ENCODE measurements at places on chromosomes 3 and 15. TPM values are rescaled to one million over a fixed set of nuclear protein-coding genes. Genes with fewer than 3 reads are reported as not detected.

BCHE gene
- 0.33 TPM for total RNA-seq

PRR20G gene
- total RNA-seq = not detected

STRC gene
- total RNA-seq = 0.64 TPM

ALG1L2 gene
- not detected for total RNA-seq

TMEM45A gene
- total RNA-seq = 20.9 TPM

GRCh38 chr3:141307351-141308059 lies 60.8 kb upstream of the ZBTB38 start:
- no peaks in the 10 kb centered on the region for H3K4me1 ChIP-seq
- H3K27ac ChIP-seq = no peak overlapping the region

- H3K4me1 ChIP-seq = no peaks in the 10 kb centered on the region
- no peaks in the 10 kb centered on the region for H3K36me3 ChIP-seq
- DNase-seq = no peak
- H3K27ac ChIP-seq = no peak overlapping the region
- H3K27me3 ChIP-seq = no peaks in the 10 kb centered on the region
Observed at GRCh38 chr3:44419116-44419922, 58.2 kb downstream of the ZNF445 start.

DNA sequence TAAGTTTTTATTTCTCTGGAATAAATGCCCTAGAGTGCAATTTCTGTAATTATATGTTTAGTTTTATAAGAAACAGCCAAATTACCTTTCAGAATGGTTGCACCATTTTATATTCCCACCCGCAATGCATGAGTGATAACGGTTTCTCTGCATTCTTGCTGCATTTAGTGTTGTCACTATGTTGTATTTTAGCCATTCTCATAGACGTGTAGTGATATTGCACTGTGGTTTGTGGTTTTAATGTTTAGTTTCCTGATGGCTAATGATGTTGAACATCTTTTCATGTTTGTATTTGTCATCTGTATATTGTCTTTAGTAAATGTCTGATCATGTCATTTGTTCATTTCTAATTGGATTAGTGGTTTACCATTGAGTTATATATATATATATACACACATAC lies 73.0 kb upstream of the GOLIM4 start:
- H3K27ac ChIP-seq = no peak overlapping the region
- no peak overlapping the region for H3K4me3 ChIP-seq

- no peaks in the 10 kb centered on the region for H3K27me3 ChIP-seq
- no peak for DNase-seq
- H3K4me1 ChIP-seq = no peaks in the 10 kb centered on the region
- H3K27ac ChIP-seq = no peak overlapping the region
- H3K4me3 ChIP-seq = no peak overlapping the region
Observed at GRCh38 chr3:35562141-35562540, 77.2 kb upstream of the ARPP21 start.

GRCh38 chr3:123884203-123884831 lies at the start of gene MYLK:
TSS of gene MYLK (minus strand) at chr3:123884332. CDS start at chr3:123793841, 90,491 bp downstream.
- H3K4me3 ChIP-seq = peak within 1 kb of the TSS; percentile 73
- no peaks in the 10 kb centered on the region for H3K4me1 ChIP-seq
- H3K27ac ChIP-seq = peak within 1 kb of the TSS; percentile 55
- no peaks in the 10 kb centered on the region for H3K36me3 ChIP-seq
- H3K27me3 ChIP-seq = no peaks in the 10 kb centered on the region
- DNase-seq = peak; percentile 63

DNA sequence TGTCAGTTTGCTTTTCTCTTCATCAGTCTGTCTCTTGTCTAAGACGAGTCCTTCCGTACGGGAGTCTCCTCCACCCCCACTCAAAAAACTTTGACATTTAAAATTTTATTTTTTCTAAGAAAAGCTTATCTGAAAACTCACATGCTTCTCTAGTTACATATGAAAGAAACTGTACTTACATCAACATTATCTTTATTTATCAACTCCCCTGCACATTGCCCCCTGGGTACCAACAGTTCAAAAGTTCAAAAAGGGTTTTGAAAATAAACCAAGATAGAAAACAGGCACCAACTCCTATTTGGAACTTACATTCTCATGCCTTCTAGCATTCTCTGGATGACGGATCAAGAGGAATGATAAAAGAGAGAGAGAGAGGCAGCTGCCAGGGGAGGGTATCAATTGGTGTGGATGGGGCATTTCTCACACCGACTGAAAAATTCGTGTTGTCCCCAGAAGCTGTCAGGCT lies 182.5 kb downstream of the FOXP1 start:
- H3K27ac ChIP-seq = no peak overlapping the region
- H3K4me3 ChIP-seq = no peak overlapping the region
- H3K27me3 ChIP-seq = no peaks in the 10 kb centered on the region
- no peaks in the 10 kb centered on the region for H3K36me3 ChIP-seq

DNA sequence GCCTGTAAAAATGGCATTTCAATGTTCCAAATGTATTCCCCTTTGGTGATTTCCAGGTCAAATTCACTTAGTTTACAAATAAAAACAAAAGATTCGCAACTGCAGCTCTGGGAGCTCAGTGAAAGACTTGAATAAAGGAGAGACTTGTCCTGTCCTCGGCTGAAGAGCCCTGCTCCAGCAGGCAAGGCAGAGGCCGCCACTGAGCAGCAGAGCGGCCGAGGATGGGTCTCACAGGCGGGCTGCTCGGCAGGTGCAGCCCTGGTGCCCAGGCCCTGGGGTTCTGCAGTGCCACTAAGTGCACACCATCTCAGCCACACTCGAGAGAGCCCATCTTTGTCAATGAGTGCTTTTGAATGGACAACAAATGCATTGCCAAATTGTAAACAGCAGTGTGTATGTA lies 856.2 kb downstream of the AGBL1 start:
- H3K27me3 ChIP-seq = peaks cover 6% of the 10 kb centered on the region
- H3K4me3 ChIP-seq = no peak overlapping the region
- DNase-seq = no peak
- no peaks in the 10 kb centered on the region for H3K4me1 ChIP-seq

GRCh38 chr3:70716832-70717231 lies 404.4 kb upstream of the MDFIC2 start:
- H3K4me3 ChIP-seq = no peak overlapping the region
- no peaks in the 10 kb centered on the region for H3K36me3 ChIP-seq
- H3K27ac ChIP-seq = no peak overlapping the region
- no peaks in the 10 kb centered on the region for H3K27me3 ChIP-seq
- DNase-seq = no peak

GRCh38 chr3:65776081-65776480 lies 262.6 kb downstream of the MAGI1 start:
- no peaks in the 10 kb centered on the region for H3K4me1 ChIP-seq
- no peaks in the 10 kb centered on the region for H3K36me3 ChIP-seq
- DNase-seq = no peak
- no peak overlapping the region for H3K4me3 ChIP-seq

GRCh38 chr3:95394286-95394685 lies 1331.4 kb downstream of the NSUN3 start:
- no peaks in the 10 kb centered on the region for H3K27me3 ChIP-seq
- no peak for DNase-seq
- H3K4me3 ChIP-seq = no peak overlapping the region
- H3K4me1 ChIP-seq = no peaks in the 10 kb centered on the region
- H3K36me3 ChIP-seq = no peaks in the 10 kb centered on the region

DNA sequence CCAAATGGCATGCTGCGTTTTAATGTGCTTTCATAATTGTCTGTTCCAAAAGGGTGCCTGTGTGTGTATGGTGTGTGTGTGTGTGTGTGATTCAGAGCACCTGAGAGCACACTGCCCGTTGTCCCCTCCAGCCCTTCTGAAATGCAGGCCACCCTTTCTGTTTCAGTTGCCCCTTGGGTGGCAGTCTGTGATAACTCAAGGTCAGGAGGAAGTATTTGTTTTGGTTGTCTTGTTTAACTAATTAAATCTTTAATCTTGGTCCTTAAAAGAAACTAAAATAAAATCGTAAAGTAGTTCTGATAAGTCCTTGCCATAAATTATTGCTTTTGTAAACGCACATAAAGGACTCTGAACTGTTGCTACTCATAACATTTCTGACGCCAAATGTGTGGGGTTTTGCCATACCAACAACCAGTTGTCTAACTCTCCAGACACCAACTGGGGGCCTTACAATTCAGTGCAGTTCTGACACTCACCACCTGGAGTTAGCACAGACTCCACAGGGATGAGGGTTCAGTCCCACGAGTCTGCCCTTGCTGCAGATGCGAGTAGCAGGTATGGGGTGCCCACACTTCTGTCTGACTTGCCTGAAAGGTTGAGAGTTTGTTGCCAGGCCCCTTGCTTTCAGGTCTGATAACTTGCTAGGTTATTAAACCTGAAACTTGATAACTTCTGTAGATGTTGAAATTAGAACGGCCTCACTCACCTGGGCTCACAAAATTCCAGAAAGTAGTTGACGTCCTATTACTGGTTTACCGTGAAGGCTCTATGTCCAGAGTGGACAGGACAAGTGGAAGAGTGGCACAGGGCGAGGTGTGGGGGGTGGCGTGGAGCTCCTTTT lies 157.3 kb downstream of the IGF1R start:
- no peaks in the 10 kb centered on the region for H3K36me3 ChIP-seq
- H3K4me1 ChIP-seq = peaks cover 14% of the 10 kb centered on the region
- no peak for DNase-seq
- H3K27me3 ChIP-seq = no peaks in the 10 kb centered on the region
- H3K27ac ChIP-seq = no peak overlapping the region
- no peak overlapping the region for H3K4me3 ChIP-seq

DNA sequence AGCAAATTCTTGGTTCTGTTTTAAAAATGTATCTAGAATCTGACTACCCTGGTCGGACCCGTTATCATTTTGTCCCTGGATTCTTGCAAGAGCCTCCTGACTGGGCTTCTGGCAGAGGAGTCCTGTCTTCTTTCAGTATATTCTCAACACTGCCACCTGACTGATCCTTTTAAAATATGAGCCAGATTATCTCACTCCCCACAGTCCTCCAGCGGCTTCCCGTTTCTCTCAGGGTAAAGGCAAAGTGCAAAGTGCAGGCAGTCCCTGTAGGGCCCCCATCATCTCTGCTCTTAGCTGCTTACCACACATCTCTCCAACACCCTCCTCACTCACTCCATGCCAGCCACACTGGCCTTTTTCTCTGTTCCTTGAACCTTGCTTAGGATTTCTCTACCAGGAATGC lies 28.4 kb downstream of the CRTC3 start:
- no peak for DNase-seq
- H3K27me3 ChIP-seq = no peaks in the 10 kb centered on the region
- peaks cover 7% of the 10 kb centered on the region for H3K4me1 ChIP-seq
- no peak overlapping the region for H3K4me3 ChIP-seq
- H3K36me3 ChIP-seq = no peaks in the 10 kb centered on the region

DNA sequence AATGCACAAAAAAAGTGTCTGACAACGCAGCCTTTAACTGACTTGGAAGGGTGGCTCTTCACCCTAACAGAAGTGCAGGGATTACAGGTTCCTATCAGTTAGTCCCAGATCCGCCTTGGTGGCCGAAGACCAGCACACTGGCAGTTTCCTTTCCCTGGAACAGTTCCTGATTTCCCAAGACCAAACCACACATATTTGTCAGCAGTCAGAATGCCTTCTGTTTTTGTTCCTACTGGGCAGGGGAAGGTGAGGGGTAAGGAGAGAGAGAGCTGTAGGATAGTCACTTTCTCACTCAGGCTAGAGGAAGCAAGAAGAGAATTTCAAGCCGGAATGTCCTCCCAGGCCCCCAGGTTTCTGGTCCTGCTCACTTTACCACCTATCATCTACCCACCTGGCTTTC lies 9.2 kb downstream of the CXCR6 start:
- H3K27ac ChIP-seq = no peak overlapping the region
- DNase-seq = no peak
- no peaks in the 10 kb centered on the region for H3K4me1 ChIP-seq
- peaks cover 17% of the 10 kb centered on the region for H3K36me3 ChIP-seq
- no peak overlapping the region for H3K4me3 ChIP-seq

GRCh38 chr3:183317886-183318865 lies 65.1 kb downstream of the B3GNT5 start:
- DNase-seq = no peak
- H3K27me3 ChIP-seq = no peaks in the 10 kb centered on the region
- no peak overlapping the region for H3K4me3 ChIP-seq
- no peaks in the 10 kb centered on the region for H3K4me1 ChIP-seq
- H3K27ac ChIP-seq = no peak overlapping the region

DNA sequence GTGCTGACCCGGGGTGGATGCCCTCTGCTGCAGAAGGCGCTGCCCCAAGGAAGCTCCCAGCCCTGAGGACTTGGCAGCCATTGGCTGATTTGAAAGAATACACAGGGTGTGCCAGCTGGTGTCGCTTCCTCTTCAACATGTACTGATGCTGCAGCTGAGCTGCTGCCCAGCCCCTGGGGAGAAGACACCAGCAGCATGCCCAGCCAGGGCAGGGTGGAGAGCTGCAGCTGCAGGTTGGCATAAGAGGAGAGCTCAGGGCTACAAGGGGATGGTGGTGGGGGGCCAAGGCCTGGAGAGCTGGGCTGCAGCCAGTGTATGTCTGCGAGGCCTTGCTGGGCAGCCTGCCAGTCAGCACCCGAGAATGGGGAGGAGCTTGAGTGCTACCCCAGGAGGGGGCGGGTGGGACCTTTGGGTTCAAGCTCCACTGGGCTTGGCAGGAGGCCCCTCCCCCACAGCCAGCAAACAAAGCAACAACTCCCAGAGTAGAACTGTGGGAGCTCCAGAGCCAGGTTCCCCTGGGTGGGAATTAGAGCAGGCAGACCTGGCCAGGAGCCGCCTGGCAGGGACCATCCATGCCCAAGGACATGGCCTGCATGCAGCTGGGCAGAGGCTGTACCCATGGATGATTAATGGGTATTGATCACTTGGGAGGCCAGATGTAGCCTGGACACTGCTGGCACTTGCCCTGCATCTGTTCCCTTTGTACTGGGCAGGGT lies 9.2 kb upstream of the SEMA4B start:
- peak; percentile 81 for DNase-seq
- no peak overlapping the region for H3K4me3 ChIP-seq
- no peaks in the 10 kb centered on the region for H3K27me3 ChIP-seq
- peak overlapping the region; percentile 62 for H3K27ac ChIP-seq
- H3K36me3 ChIP-seq = no peaks in the 10 kb centered on the region

DNA sequence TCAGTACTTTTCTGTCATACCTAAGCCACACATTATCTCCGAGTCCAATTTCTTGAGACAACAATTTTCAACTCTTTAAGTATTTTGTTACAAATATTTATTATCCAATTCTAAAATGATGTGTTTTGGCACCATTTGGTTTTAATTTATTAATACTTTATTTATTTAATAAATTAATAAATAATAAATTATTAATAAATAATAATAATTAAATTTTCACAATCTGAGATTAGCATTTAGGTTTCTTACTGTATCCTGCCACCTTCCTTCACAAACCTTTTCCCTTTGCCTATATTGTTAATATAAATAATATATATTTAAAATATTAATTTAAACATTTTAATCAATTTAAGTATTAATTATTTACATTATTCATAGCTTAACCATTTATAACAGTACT lies 23.9 kb downstream of the TMEM207 start:
- H3K27me3 ChIP-seq = no peaks in the 10 kb centered on the region
- H3K4me3 ChIP-seq = no peak overlapping the region
- no peak for DNase-seq
- no peaks in the 10 kb centered on the region for H3K36me3 ChIP-seq
- no peak overlapping the region for H3K27ac ChIP-seq

Measured in breast epithelium (tissue), 4 donors.